NCI-H2029 treated with DMSO at 0.1 percent for 48 hours (cell line): ENCODE measurements at places on chromosomes 16 and 17.

DNA sequence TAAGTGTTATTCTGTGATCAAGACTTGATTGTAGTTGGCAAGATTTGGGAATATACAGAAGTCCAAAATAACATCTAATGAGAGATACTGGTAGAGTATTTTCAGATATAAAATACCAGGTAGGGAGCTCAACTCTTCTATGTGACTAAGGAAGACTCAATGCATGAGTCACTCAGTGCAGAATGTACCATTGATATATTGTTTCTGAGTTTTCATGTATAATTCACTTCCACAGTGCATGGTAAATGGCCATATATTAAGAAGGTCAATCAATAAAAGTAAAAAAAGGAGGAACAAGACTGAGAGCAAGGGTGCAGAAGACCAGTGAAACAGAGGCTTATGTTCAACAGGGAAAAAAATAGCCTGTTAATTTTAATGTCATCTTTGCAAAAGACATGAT is 1387.9 kb downstream of the CDH8 start:
- no peak for DNase-seq

DNA sequence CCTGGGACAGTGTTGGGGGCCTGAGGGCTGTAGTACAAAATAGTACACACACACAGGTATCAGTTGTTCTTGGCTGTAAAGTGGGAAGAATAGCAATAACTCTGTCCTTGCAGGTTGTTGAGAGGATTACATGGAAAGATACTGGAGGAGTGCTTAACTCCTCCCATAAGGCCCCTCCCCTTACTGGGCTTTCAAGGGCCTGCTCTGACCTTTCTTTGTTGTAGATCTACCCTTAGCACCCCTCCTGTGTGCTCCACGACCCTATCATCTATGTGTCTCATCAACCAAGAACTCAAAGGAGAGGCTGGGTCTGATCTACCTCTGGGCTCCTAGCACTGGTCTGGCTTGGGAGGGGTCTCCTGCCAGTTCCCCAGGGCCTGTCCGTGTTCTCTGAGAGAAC is 8.3 kb upstream of the EDC4 start:
- no peak for DNase-seq

- DNase-seq, result no peak
These were observed 19.6 kb upstream of the MPO start for GRCh38 chr17:58300336-58300735.

GRCh38 chr17:36524428-36524876 is 10.2 kb downstream of the MYO19 start:
- DNase-seq, result no peak

DNA sequence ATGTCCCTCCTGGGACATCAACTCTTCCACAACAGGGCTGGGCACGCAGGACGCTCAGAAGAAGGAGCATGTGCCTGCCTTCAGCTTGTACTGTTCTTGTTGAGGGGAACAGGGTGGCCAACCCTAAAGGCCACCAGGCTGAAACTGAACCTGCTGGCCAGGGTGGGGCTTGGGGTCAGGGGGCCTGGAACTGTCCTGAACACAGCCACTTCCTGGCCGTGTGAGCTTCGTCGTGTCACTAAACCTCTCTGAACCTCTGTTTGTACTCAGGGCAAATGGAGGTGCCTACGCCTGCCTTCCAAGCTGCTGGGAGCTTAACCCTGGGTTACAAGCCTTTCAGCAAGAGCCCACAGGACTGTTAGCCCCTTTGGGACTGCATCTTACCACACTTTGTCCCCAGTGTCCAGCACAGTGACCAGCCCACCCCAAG is 6.7 kb downstream of the ARHGAP27 start:
- DNase-seq, result no peak

DNA sequence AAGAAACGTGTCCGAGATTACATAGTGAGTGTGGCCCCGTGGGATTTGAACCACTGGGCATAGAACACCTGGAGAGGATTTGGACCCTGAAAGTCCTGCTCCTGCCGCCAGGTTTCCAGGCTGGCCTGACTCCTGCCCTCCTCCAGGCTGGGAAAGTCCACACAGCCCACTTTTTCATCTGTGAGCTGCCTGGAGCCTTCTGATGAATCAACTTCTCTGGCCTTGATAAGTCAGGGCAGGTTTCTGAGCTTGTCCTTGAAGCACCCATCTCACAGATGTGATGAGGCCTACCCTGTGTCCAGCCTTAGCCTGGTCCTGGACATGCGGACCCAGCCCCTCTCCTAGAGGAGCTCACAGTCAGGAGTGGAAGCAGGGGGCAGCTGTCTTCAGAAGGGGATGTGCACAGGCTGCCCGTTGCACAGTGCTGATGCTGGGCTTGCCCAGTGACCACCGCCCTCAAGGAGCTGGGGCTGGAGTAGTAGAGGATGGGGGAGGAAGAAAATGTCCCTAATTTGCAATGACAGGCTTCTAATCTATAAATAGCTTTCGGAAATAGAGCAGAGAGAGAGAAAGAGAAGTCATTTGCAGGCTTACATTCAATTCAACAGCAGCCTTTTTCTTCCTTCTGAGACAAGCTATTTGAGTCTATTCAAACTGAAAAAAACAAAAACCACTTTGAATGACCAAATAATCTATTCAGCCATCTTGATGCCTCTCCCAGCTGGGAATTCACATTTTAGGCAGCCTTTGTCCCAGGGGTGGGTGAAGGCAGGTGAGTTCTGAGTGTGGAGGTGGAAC is 73.5 kb upstream of the DNAJA2 start:
- no peak for DNase-seq

GRCh38 chr16:84054271-84054670 is 11.7 kb upstream of the SLC38A8 start:
- DNase-seq, result no peak

DNA sequence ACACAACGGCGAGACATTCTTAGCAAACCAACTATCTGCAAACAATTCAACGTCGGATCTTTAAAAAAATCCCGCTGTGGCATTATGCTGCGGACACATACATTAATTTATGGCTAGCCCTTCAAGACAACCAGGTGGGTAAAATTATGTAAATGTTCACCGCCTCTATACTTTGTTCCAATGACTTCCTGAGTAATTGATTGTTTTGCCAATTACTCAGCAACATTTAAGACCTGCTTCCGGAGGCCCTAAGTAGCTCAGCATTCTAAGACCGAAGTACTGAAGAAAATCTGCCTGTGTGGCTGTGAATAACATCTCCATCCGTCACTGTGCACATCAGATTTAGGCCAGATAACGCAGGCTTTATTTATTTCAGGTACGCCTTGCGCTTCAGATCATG is 23.3 kb downstream of the QPRT start:
- DNase-seq, result no peak

GRCh38 chr17:79391376-79392233 is 219.2 kb downstream of the RBFOX3 start:
- DNase-seq, result peak; percentile 41

GRCh38 chr16:83951544-83951943 is 1.5 kb upstream of the OSGIN1 start:
- no peak for DNase-seq

GRCh38 chr17:49823614-49824013 is 24.3 kb downstream of the TAC4 start:
- no peak for DNase-seq

- DNase-seq, result no peak
These were observed 17.2 kb downstream of the MNT start for GRCh38 chr17:2383628-2384167.
